BJ (cell line): ENCODE measurements at places on chromosomes 16 and 17. TPM values are rescaled to one million over a fixed set of nuclear protein-coding genes. Genes with fewer than 3 reads are reported as not detected.

- DNase-seq = no peak
Observed at GRCh38 chr17:82915757-82916027, 75.9 kb upstream of the ZNF750 start.

- DNase-seq = no peak
Observed at GRCh38 chr17:31155208-31155810, 60.5 kb downstream of the NF1 start.

DNA sequence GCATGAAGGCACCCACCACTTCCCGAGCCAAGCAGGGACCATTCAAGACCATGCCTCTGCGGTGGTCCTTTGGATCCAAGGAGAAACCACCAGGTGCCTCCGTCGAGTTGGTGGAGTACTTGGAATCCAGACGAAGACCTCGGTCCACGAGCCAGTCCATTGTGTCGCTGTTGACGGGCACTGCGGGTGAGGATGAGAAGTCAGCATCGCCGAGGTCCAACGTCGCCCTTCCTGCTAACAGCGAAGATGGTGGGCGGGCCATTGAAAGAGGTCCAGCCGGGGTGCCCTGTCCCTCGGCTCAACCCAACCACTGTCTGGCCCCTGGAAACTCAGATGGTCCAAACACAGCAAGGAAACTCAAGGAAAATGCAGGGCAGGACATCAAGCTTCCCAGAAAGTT is 63.4 kb downstream of the DHRS7C start:
- DNase-seq = no peak

- DNase-seq = no peak
Observed at GRCh38 chr17:16468428-16468992, 23.5 kb downstream of the LRRC75A start.

The OTOA gene
- 0.04 TPM in 1 of 2 replicates, not detected in the other for polyA plus RNA-seq
